ENCODE measurements at places on chromosomes 2 and 18. TPM values are rescaled to one million over a fixed set of nuclear protein-coding genes. Genes with fewer than 3 reads are reported as not detected.

DNA sequence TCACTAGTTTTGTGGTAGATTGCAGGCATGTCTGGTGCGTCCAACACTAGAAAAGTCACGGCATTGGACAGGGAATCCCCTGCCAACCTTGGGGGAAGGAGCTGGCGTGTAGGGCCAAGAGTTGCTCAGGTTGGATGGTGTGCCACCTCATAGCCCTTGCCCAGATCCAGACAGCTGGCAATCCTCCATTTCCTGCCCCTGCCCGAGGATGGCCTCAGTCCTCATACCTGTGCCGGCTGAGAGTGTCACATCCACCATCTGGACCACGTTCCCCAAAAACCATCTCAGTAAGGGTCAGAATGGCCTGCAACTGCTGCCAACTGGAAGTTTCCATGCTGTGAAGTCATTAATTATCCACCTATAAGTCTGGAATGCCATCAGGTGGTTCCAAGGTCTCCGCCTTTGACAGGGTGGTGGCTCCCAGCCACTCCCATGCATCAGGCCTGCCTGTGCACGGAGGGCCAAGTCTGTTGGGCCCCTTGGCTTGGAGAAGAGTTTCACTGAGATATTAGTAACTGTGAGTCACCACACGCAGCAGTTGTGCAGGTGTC lies 55.0 kb downstream of the IMPA2 start:
- DNase-seq: no peak

- peak; percentile 93 for DNase-seq
Observed at GRCh38 chr2:226791056-226791486, 8.5 kb downstream of the IRS1 start.

SCYGR4 gene
- polyA plus RNA-seq: not detected

DNA sequence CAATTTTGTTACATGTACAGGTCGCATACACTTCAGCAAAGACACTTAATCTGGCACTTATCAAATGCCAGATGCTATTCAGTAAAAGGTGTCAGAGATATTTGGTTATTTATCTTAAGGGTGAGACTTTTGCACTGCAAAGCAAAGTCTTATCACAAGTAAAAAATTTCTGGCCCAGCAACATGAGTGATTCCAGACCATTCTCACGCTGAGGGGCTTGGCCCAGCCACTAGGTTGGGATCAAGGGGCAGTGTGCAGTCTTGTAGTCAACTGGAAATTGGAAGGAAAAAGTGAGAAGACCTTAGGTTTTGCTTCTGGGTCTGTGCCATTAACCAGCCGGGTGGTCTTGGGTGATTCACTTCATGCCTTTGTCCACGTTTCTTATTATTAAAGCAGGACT lies 181.6 kb downstream of the RNF144A start:
- DNase-seq: no peak

SPAST gene
- 14.6 TPM for polyA plus RNA-seq

GRCh38 chr2:175728032-175728431 lies 274.0 kb downstream of the LNPK start:
- DNase-seq: no peak

ACTR1B gene
- polyA plus RNA-seq: 46.5 TPM

- DNase-seq: no peak
Observed at GRCh38 chr2:18176679-18177215, 298.3 kb downstream of the KCNS3 start.

- DNase-seq: no peak
Observed at GRCh38 chr2:43212216-43212835, 14.1 kb downstream of the ZFP36L2 start.

- DNase-seq: no peak
Observed at GRCh38 chr18:62186499-62186773, 420 bp downstream of the PIGN start.

DNA sequence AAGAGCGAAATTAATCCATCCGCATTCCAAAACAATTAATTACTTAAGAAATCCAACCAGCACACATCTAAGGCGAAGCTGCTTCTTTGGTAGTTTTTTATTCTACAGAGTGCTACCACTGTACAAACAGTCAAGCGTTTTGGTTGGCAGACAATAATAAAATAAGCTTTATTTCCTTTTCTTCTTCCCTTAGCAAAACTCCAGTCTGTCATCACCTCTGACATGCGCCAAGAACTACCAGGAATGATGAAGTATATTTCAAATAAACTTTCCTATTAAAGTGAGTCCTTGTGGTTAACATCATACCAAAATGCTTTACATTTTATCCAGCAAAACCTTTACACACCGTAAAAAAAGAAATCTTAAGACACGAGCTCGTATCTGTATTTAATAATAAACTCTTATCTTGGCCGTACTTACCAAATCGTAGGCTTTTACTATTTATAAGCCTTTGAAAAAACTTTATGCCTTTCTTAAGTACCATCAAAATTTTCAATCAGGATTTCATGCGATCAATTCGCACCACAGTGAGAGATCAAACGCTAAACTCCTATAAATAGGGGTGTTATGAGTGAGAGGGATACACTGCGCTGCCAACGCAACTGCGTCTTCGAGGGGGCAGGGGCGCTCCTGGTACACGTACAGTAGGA lies 1.3 kb downstream of the ATL2 start:
- DNase-seq: no peak

All from muscle of back (tissue), 13 donors.